ENCODE measurements at places on chromosomes 2 and 18. TPM values are rescaled to one million over a fixed set of nuclear protein-coding genes. Genes with fewer than 3 reads are reported as not detected.

Gene SLC9A4
- not detected for total RNA-seq

Gene WDR43
- 110 TPM for total RNA-seq

Gene ANKRD30BL
- total RNA-seq = not detected

Gene TTC39C
- total RNA-seq = 41.3 TPM

Gene CTNNA2
- not detected for total RNA-seq

Gene ST6GAL2
- total RNA-seq = not detected

Gene CD8B2
- total RNA-seq = 0.62 TPM

Gene SIX2
- total RNA-seq = not detected

Gene HSBP1L1
- total RNA-seq = 11.2 TPM

Gene ALK
- 0.25 TPM for total RNA-seq

Gene COL4A3
- total RNA-seq = not detected

Gene UGT1A5
- total RNA-seq = not detected

Gene KRCC1
- total RNA-seq = 13.2 TPM

Gene ACADL
- total RNA-seq = not detected

Gene MTIF2
- total RNA-seq = 55.7 TPM

Gene DYSF
- 0.77 TPM for total RNA-seq

Gene ABCB11
- not detected for total RNA-seq

Gene RTKN
- total RNA-seq = 3.1 TPM

Gene TMEM163
- total RNA-seq = 0.12 TPM

Gene CFAP221
- not detected for total RNA-seq

Gene MERTK
- 2.0 TPM for total RNA-seq

Gene TUBA3D
- total RNA-seq = not detected

Gene SMARCAL1
- 30.9 TPM for total RNA-seq

Gene NFATC1
- total RNA-seq = 70.4 TPM

Gene MSH2
- 48.7 TPM for total RNA-seq
